SK-N-MC (cell line): ENCODE measurements at places on chromosomes 2 and 18.

- DNase-seq = no peak
These were observed 325.9 kb upstream of the SLC39A10 start for GRCh38 chr2:195331129-195331528.

DNA sequence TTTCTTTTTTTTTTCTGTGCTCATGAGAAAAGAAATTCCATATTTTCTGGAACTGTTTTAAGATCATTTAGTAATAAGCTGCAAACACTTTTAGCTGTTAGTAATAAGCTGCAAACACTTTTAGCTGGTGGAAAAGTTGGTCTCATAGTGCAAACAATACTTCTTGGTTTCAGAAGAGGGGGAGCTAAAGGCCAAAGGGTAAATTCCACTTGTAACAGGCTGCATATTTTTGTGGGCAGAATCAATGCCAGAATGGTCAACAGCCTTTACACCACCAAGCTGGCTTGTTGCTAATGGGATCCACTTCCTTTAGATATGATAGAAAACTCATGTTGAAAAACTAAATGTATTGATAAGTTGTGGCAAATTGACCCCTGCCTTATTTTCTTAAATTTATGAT, 356.8 kb downstream of the NR4A2 start:
- no peak for DNase-seq

DNA sequence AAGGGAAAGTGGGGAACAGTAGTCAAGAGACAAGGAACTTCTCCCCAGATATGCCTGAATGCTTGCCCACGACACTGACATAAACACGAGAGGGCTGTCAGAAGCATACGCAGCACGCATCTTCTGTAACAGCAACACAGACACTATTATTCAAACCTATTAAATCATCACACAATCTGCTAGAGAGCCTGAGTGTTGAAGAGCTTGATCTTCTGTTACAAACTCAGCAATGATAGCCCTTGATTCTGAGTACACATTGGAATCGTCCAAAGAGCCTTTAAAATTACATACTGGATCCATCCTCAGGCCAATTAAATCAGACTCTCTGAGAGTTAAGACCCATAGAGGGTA, 111.6 kb downstream of the ZNF521 start:
- DNase-seq = no peak

DNA sequence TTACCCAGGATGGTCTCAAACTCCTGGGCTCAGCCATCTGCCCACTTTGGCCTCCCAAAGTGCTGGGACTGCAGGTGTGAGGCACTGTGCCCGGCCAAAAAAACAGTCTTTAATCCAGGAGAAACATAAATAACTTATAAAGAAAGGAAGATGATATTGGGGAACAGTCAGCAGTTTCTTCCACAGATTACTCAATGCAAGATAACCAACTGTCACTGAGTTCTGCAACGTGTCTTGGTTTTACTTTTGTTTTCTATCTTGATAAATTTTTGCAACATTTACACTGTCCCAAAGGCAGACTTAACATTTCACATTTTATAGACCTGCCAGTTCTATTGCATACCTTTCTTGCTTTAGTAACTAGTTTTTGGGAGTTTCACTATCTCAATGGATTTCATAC, 71.1 kb downstream of the ANKRD44 start:
- DNase-seq = no peak

DNA sequence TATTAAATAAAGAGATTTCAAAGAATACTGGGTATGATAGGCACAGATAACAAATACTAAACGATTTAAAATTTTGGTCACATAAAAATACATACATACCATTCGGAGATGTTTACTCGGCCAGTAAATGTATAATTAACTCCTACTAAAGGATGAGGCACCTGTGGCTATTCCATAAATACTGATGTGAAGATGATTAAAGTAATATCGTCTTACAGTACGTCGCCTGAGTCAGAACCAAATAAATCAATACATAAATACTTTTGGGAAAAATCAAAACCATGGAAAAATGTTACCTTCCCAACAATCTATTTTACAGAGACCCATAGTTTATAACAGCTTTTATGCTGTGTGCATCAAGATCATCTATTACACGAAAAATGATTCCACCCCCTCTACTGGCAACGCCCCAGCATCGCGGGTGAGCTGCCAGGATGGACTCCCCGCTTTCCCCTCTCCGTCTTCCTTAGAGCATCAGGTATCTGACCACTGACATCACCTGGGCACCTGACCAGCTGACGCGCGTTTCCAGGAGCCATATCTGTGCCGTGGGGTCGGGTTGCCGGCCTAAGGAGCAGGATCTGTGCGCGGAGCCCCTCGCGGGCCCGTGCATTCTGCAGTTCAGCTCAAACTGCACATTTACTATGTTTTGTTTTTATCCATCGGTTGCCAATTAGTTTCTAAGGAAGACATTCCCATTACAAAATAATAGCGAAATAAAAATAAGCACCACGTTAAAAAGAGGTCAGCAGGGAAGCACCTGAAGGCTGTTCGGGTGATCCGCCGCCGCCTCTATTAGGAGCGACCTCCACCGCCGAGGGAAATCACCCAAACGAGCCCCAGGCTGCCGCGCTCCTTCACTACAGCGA, 901 bp downstream of the ICA1L start:
- DNase-seq = no peak

- no peak for DNase-seq
These were observed 1.3 kb downstream of the HOXD10 start for GRCh38 chr2:176117823-176118371.

DNA sequence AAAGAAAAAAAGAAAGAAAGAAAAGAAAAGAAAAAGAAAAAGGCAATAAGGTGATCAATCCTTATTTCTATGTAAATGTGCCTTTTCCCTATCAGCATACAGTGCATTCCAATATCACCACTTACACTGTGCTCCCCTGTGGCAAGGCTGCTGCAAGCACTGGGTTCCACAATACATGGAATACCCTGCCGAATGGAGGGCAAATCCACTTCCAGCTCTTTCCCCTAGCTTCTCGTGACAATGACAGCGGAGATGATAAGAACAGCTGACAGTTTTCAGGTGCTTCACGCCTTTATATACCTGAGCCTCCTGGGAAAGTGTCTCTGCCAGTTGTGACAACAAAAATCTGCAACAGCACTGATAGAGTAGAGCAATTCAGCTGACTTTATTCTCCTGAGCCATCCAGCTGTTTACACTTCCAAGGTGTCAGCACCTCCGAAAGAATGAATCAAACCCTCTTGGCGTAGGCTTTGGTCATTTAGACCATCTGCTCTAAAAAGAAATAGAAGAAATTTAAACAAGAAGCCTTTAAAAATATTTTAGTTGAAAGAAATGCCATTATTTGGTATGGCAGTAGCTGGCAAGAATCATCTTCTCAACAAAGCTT, 135.2 kb upstream of the RNF152 start:
- DNase-seq = no peak

DNA sequence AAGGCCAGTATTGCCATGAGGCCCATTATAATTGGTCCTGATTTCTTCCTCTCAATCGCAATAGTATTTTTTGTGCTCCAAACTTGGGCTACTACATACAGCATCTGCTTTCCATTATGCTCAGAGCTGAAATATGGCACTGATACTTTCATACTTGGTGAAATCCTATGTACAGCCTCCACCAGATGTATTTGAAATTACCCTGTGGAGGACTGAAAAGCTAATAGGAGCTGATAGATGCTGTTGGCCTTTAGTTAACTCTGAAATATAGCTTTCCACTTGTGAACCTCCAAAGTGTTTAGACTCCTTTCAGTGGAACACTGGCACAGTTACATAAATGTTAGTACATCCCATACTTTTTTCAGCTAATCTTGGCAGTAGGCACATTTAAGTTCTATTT, 205.7 kb downstream of the NEDD4L start:
- DNase-seq = peak; percentile 42

- DNase-seq = no peak
These were observed 987.2 kb upstream of the CDH2 start for GRCh38 chr18:29164020-29164706.

DNA sequence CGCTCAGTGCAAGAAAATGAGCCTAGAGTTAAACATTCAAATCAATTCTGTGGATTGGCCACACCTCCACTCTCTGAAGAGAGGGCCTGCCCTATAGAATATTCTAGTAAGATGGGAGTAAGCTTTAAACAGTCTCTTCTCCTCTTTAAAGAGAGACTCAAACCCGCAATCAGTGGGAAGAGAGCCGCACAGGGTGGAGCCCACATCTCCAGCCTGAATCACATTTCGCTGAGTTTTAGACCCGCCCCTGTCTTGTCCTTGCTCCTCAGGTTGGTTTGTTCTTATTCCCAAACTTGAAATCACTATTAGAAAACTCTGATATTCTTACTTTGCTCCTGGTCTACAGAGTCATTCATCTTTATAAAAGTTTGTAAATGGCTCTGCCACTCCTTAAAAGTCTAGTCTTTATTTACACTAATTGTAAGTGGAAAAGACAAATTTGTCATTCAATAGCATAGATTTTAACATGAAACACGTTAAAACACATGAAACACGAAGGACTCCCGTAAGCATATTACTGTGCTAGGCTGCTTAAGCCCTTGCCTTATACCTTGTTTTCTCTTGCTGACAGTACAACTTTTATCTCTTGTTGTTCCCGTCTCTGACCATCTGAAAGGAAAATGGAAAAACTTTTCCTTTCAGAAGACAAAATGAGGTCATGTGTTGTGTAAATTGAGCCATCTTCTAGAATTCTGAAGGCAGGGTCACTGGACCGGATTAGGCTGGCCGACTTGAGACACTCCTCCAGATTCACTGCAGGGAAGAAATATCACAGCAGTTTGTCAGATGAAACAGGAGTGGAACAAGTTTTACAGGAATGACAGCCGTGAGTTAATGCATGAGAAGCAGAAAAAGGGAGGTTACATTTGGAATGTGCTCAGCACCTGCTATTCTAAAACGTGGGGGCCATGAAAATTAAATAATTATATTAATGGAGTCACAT, 5.6 kb downstream of the DSC1 start:
- no peak for DNase-seq

DNA sequence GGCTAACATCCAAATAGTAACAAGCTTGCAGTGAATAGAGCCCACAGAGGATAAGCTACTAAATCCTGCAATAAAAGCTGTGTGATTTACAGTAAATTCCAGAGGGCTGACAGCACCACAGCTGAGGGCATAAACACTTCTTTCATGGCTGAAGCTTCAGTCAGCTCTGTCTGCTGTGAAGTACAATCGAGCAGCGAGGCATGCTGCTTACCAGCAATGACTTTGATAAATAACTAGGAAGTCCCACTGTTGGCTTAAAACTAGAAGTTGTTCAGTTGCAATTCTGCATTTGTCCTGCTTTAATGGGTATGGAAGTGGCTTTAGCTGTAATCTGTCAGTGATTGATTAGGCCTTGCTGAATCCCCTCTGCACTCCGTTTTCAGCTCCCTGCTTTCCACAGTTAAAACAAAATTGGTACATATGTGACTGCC, 65.2 kb upstream of the FIGN start:
- no peak for DNase-seq

GRCh38 chr2:173239644-173240043, 115.0 kb upstream of the CDCA7 start:
- no peak for DNase-seq

- no peak for DNase-seq
These were observed 424.5 kb upstream of the CRIM1 start for GRCh38 chr2:35931115-35931514.

GRCh38 chr2:130376433-130377293, 20.8 kb downstream of the PTPN18 start:
- no peak for DNase-seq

DNA sequence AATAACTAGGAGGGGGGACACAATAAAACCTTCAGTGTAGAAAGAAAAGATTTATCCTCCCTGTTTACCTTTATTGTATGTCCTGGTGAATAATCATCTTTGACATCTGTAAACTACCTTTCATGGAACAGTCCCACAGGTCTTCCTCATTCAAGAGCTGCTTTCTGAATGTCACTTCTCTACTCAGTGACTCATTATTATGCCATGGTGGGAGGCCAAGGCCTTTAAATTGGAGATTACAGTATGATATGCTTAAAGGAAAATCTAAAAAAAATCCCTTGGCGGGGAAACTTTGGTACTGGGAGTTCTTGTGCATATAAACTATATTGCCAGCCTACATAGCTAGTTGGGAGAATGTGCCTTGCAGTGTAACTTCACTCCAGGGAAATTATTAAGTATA, 713.0 kb downstream of the TDRD15 start:
- no peak for DNase-seq

DNA sequence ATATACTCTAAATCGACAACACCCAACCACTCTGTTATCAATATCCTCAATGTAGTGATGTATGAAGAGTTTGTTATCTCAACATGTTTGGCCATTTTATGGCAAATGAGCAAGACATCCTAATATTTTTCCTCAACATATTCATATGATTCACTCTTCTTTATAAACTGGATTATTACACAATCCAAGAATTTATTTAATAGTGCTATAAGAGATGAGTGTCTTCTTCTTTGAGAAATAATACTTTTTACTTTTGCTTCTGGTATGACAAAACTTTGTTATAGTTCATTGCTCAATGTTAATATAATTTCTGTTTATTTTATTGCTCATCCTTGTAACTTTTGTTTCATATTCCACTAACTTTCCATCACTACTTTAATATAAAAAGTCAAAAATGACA, 44.3 kb downstream of the SCN9A start:
- no peak for DNase-seq

DNA sequence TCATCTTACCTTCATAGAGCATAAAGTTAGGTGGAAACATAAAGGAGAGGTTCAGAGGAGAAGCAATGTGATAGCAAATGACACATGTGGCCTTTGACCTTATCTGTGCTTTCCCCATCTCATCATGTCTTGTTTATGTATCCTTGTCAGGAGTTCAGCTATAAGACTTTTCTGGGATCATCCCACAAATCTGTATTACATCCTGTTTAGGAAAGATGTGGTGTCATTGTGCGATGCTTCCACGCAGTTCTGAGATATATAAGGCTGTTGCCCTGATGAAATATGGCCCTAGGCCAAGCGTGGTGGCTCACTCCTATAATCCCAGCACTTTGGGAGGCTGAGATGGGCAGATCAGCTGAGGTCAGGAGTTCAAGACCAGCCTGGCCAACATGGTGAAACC, 15.5 kb upstream of the MGAT5 start:
- DNase-seq = no peak

GRCh38 chr2:62460175-62460574, 45.8 kb downstream of the TMEM17 start:
- no peak for DNase-seq

DNA sequence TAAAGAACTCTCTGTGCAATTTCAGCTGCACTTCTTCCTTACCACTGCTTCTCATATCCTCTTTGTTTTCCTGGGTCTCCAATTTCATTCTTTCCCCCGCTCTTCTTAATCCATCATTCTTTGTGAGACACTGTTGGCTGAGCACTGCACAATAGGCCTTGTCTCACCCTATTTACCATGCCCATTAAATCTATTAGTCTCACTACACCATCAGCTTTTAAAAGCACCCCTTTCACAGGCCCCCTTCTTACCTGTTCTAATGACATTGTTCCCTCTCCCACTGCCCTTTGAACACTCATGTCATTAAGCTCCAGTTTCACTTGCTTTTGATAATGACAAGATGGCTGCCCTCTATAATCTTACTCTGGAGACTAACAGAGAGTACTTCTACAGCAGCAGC, 404.1 kb upstream of the ACVR2A start:
- no peak for DNase-seq

GRCh38 chr2:32118055-32118454, 47.6 kb upstream of the SLC30A6 start:
- no peak for DNase-seq
